ENCODE measurements at places on chromosomes 2 and 18. TPM values are rescaled to one million over a fixed set of nuclear protein-coding genes. Genes with fewer than 3 reads are reported as not detected.

SP9 gene
- polyA plus RNA-seq: not detected

HTR2B gene
- 16.3 TPM for polyA plus RNA-seq

ADAM23 gene
- 6.9 TPM for polyA plus RNA-seq

SCG2 gene
- 0.75 TPM for polyA plus RNA-seq

WDR7 gene
- 14.9 TPM for polyA plus RNA-seq

TOGARAM2 gene
- 2.4 TPM for polyA plus RNA-seq

PSMA8 gene
- not detected for polyA plus RNA-seq

EFR3B gene
- polyA plus RNA-seq: 9.9 TPM

CMPK2 gene
- polyA plus RNA-seq: 4.0 TPM

SPATA3 gene
- polyA plus RNA-seq: not detected

KANSL1L gene
- 78.0 TPM for polyA plus RNA-seq

IMPACT gene
- polyA plus RNA-seq: 74.0 TPM

DNA sequence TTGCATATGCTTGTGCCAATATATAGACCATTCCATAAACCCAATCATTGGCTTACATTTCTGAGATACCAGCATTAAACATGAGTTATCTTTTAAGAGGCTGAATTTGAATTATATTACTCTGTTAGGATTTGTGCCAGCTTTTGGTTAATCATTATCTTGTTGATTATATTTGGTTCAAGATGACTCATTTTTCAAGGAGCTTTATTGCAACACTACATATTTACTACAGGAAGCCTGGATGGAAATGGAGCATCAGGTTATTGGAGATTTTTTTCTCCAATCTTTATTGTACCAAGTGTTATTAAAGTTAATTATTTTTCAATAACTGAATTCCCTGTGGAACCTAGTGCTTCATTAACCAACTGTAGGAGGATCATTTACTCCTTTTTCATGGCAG, 26.4 kb downstream of the EML4 start:
- no peak for DNase-seq

DNA sequence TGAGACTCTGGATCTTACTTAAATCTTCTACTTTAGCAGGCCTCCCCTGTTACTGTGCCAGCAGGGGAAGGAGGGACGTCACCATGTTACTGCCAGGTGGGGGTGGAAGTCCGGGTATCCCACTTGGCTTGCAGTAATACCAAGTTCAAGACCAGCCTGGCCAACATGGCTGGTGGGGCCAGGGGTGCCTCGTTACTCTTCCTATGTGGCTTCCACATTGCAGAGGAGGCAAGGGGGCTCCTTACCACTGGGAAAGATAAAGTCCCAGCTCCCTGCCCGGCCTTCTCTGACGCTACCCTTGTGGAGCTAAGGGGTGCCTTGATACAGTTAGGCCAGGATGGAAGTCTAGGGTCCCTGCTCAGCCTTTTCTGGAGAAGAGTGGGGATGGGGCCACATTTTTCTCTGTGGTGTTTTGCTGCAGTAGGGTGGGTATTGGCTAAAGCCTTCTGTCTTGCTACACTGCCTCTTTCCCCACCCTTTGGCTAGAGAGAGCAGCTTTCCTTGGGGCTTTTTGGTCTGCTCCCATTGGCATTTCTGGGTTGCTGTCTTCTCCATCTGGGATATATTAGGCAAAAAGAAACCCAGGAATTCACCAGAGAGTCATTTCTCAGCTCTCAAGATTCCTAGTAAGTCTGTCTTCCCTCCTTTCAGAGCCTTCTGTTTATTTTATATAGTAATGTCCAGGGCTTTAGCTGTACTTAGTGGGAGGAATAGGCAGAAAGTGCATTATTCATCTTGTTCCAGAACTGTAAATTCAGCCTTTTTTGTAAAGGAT, 21.9 kb downstream of the ELMOD3 start:
- no peak for DNase-seq

DNA sequence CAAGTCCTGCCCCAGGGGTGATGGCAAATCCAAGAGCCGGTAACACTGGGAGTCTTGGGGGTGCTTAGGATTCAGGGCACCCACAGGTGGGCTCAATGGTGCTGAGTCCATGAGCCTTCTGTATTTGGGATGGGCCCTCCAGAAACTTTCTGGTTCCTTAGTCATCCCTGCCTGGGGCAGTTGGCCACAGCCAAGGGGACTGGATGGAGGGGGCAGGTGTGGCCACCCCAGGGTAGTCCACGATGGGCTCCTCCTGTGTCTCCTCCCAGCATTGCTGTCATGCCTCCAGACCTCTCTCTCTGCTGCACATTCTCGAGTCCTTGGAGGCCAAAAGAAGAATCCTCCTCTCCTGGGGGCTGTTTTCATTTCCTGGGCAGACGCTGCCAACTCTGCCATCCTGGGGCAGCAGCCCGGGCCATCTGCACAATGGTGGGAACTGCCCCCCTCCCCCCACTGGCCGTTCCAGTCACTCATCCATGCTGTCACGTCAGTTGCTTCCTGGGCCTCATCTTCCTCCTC, 158.0 kb upstream of the TWIST2 start:
- no peak for DNase-seq

- no peak for DNase-seq
Observed at GRCh38 chr2:154455166-154455565, 243.3 kb upstream of the KCNJ3 start.

- DNase-seq: no peak
Observed at GRCh38 chr2:2919574-2920365, 457.8 kb downstream of the EIPR1 start.

DNA sequence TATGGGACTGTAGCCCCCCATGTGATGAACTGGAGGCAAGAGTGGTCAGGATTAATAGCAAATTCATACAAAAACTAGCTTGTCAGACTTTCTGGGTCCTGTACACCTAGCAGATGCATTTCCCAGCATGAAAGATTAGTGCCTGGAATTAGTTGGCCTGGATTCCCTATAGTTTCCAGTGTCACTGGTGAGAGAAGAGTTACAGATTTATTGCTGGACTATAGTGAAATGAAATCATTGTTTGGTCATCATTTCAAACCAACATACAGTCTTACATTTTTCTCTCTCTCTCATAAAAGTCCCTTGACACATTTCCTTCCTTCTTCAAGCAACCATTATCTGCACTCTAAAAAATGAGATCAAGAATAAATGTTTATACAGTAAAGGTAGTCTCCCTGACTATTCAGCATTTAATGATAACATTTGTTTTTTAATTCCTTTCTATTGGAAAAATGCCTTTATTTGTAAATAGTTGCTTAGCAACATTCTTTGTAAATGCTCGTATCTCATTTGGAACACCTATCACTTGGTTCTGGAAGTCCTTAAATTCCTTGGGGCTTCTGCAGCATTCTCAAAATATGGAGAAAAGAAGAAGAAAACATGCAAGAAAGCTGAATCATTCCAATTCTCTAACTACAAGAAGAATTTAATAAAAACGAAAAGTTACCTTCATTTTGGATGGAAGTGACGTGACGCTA, 144.4 kb downstream of the MREG start:
- no peak for DNase-seq

- DNase-seq: no peak
Observed at GRCh38 chr2:101823859-101824258, 126.4 kb downstream of the MAP4K4 start.

GRCh38 chr2:176709149-176709951, 440.1 kb downstream of the MTX2 start:
- no peak for DNase-seq

- no peak for DNase-seq
Observed at GRCh38 chr2:10383960-10384734, 64.0 kb downstream of the ODC1 start.

- DNase-seq: no peak
Observed at GRCh38 chr18:8001711-8002301, 434.7 kb downstream of the PTPRM start.

DNA sequence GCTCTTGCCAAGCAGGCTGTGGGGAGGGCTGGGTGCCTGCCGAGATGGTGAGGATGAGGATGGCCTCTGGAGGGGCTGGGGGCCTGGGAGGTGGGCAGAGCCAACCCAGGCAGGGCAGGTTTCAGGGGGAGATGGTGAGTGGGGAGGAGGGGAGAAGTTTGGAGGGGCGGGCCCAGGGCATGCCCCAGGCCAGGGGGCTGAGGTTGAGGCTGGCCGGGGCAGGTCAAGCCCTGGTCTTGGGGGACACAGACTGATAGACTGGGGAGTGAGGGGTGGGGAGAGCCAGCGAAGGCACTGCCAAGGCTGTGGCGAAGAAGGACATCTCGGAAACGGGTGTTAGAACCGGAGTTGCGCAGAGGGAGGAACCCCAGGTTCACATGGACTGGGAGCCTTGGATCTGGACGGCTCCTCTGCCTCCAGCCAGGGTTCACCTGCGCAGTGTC, 12.6 kb downstream of the CAPN10 start:
- DNase-seq: no peak

DNA sequence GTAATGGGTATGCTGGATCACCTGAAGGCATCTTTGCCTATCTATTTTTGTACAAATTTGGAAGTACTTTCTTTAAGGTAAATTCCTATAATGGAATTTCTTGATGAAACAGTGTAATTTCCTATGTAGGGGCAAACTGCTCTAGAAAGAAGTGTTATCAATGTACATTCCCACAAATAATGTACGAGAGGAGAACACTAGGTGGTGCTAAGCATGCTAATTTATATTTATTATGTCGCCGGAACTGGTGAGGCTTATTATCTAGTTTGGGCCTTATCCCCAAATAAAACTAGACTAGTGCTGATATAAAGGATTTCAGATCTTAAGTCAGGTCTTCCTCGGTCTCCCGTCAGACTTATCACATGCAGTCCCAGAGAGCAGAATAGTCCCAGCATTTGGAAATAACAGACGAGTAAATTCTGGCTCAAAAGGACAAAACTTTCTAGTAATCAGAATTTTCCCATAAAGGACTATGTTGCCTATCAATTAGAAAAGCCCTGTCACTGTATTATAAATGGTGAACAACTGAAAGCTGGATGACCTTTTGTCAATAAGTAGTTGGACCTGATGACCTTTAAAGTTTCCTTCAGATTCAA, 86.9 kb upstream of the RBBP8 start:
- peak; percentile 18 for DNase-seq

DNA sequence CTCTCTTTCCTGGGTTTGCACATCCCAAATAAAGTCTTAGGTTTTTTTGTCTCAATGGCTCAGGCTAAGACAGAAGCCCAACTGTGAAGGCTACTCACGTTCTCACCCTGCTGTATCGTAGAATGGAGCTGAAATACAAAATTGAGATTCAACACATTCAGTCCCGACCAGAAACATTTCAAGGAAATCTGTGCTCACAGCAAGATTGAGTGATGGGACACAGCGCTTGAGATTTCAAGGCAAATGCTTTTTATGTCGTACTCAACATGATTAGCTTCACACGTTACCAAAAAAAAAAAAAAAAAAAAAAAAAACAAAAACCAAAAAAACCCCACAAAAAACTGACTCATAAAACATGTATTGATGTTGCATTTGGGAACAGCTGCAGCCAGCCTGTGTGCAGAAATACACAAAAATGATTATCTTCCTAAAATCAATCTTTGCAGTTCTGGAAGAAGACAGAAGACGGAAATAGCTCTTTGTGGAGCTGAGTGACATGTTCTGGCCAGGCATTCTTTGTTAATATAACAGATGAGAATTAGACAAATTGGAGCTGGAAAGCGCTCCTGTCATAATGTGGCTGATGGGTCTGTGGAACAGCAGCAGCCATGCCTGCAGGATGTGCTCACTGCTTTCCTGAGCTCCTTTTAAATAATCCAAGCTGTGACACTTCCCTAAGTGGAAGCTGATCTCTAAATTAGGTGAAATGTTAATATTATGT, 453.2 kb downstream of the LPIN1 start:
- no peak for DNase-seq

DNA sequence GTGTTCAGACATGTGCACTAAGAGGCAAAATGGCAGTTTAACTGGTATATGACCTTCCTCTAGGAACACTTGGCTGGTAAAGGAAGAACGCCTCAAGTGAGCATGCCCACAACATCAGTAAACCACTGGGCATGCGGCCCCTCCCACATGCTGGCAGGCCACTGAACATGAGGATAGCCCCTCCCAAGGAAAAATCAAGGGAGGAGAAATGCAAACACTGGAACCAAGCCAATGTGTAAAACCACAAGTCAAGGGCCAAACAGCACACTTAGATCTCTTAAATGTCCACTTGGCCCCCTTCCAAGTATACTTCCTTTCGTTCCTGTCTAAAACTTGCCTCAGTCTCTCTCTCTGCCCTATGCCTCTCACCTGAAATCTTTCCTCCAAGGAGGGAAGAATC, 980.8 kb downstream of the TSN start:
- DNase-seq: no peak

- DNase-seq: peak; percentile 53
Observed at GRCh38 chr2:62663920-62664795, 41.4 kb upstream of the EHBP1 start.

- no peak for DNase-seq
Observed at GRCh38 chr2:207621501-207622039, 3.6 kb downstream of the METTL21A start.

DNA sequence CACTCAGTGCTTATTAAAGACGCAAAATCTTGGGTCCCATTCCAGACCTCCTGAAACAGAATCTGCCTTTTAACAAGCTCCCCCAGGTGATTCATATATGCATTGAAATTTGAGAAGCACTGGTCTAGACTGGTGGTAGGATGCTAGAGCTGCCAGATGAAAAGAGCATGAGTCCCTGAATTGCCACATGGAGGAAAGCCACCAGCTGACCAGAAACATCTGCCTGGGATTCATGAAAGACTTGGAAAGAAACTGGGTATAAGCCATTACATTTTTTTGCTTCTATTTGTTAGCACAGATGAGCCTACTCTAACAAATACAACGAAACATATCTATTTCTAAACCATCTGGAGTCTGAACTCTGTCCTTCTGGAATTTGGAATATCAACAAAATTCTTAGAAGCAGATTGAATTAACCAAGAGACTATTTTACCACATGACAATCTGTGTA, 228.9 kb downstream of the RBM43 start:
- DNase-seq: no peak

DNA sequence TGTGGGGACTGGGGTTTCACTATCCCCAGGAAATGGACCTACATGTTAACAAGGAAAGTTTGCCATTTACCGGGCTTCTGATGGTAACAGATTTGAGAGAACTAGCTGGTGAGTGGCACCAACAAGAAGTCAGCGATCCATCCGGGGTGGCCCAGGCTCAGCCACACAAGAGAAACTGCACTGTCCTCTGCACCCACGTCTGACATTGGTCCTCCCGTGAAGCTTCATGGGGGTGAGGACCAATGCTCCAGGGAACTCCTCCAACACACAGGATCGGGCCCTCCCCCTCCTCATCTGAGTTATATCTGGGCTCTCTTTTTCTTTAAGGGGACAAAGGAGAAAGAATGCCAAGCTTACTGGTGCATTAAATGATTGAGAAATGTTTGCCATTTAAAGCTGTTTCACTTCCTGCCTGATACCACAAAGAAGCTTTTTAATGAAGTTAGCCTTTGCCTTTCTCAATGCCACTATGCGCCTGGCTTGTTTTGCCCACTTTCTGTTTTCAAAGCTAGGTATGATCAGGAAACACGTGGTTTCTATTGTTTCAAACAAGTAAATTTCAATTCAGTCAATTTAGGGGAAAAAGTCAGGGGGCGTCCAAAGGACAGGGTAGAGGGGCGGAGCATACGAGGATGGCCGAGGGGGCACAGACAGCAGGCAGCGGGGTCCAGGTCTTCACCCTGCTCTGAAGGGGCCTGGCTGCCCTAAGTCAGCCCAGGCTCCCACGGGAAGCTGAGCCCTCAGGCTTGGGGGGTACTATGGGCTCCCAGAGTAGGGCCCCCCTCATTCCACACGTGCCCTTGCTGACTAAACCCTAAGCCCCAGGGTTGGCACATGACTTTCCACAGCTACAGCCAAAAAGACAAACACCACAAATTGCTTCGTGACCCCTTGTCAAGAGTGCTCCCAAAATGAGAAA, 204.0 kb upstream of the ID2 start:
- no peak for DNase-seq
